SK-MEL-5 (cell line): ENCODE measurements at places on chromosomes 11 and 22.

- DNase-seq = peak; percentile 83
Measured at GRCh38 chr11:46112961-46113607, 8.2 kb downstream of the PHF21A start.

- no peak for DNase-seq
Measured at GRCh38 chr11:86719781-86720463, 47.5 kb upstream of the ME3 start.

GRCh38 chr22:19937616-19938473, 3.7 kb upstream of the COMT start:
- DNase-seq = no peak

GRCh38 chr11:116990061-116990473, 108.2 kb downstream of the SIK3 start:
- DNase-seq = peak; percentile 72
